ENCODE measurements at places on chromosomes 1 and 21.

GRCh38 chr1:182046763-182047162 is 14.7 kb downstream of the ZNF648 start:
- no peak for DNase-seq

DNA sequence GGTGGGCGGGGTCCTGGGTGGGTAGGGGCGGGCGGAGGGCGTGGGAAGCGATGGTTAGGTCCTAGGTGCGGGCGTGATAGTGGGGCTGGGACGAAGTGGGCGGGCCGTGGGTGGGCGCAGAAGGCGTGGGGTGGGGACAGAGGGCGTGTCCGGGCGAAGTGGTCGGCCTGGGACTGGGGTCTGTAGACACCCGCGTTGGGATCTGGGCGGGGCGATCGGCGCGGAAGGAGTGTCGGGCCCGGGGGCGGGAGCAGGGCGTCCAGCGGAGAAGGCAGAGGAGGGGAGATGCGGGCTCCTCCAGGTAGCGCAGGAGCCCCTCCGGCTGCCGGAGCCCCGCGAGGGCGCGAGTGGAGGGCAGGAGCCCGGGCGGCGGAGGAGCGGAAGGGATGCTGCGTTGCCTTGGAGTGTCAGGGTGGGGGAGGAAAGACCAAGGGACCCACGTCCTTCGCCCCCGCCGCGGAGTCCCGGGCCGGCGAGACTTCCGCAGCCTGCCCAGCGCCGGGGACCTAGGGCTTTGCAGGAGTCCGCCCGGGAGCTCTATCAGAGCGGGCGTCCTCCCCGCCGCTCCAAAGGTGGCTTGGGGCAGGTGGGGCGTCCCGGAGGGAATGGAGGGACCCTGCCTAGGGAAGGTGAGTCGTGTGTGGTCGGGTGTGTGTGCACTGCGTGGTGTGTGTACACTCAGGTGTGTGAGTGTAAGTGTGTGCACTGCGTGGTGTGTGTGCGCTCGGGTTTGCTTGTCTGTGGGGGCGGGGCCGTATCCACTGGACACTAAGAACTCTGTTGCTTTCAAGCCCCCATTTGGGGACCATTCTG is 27.0 kb upstream of the PRSS38 start:
- no peak for DNase-seq

DNA sequence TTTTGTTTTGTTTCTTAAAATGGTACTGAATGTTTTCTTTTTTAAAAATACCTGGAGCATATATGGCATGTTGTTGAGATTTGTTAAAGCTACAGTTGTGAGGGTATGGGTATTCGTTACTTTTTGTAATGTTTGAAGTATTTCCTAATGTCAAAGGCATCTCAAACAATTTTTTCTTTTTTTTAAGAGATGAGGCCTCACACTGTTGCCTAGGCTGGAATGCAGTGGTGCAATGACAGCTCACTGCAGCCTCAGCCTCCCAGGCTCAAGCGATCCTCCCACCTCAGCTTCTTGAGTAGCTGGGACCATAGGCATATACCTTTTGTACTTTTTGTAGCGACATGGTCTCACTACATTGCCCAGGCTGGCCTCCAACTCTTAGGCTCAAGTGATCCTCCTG is 16.1 kb downstream of the CLCN6 start:
- no peak for DNase-seq

DNA sequence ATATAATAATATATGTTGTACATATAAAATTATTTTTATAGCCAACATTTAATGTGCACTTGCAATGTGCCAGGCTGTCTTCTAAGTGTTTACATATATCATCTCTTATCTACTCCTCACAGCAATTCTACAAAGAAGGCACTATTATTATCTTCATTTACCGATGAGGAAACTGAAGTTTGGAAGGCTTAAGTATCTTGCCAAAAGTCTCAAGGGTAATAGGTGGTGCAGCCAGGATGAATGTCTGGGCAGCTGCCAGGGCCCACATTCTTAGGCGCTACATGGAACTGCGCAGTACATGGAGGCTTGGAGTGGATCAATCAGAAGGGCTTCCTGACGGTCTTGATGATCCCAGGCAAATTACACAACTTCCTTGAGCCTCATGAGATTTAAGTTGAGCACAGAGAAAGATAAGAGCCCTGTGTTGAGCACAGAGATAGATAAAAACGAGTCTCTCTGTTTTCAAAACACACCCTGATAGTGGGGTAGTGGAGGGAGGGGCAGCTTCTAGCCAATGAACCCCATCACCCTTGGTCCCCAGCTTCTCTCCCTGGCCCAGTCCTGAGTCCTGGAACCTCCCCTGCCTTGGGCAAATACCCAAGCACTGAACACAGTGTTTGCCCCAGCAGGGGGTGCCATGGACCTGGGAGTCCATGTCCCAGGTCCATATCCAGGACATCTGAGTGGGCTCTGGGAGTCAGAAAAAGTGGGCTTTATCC is 9.2 kb downstream of the POU3F1 start:
- DNase-seq, result no peak

- no peak for DNase-seq
Observed at GRCh38 chr1:174414203-174414602, 33.6 kb upstream of the GPR52 start.

DNA sequence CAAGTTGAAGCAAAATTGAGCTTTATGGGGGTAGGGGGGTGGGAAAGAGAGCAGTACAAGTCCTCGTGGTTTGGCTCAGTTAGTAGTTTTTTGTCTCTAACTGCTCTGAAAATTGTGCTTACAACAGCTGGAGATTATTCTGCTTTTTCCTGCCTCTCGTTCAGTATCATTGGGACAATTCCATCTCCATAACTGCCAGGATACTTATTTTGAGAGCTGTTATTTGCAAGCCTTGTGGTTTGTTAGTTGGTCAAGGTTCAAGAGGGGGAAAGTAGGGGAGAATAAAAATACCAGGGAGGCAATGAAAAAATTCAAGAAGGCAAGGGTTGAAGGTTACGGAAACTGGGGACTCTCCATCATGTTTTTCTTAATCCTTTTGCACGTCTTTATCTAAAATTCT is 811.8 kb upstream of the ADGRL2 start:
- no peak for DNase-seq

DNA sequence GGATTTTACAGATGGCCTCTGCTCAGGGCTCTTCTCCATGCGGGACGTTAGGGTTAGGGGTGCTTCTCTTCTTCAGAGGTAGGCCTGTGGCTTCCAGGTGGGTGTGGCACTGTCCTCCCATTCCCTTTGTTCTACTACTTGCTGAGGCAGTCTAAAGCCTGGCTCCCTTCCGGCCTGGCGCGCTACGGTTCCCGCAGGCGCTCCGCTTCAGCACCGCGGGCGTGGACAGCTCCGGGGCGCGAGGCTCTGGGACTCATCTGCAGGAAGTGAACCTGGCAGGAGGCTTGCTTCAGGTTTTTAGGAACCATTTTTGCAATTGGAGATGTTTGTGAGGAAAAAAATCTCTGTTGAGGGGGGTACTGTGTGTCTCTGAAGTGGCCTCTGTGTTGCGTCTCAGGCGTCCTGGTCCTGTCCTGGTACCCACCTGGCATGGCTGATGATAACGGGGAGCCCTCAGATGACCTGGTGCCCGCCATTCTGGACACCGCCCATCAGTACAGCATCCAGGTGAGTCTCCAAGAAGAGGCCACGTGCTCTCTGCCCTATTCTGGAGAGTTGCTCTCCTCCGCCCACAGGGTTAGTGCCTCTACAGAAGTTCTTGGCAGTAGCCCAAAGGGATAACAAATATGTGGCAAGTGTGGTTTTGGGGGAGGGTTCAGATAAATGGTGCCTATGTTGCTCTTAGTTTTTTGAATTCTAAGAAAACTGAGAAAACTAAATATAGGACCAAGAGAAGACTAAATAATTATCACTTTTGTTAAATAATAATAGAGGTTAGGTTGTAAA is 1.9 kb downstream of the MANEAL start:
- no peak for DNase-seq

DNA sequence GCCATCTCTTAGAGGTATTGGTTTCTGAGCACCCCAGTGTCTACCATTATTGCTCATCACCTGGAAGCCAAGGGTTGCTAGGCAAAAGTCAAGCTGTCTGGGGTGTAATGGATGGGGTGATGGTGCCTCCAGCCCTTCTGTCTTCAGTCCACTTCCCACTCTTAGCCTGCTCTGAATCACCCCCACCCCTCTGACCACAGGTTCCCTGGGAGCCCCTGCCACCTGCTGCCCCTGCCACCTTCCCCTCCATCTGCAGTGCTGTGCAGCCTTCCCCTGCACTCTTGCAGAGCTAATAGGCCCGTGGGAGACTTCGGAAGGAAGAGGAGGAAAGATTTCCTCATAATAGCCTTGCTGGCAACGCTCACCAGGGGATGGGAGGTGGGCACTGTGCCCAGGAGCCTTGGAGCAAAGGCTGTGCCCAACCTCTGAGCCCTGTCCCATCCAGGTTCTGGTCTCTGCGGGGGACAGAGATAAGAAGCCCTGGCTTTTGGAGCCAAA is 35.5 kb downstream of the CAPN2 start:
- no peak for DNase-seq
